Cortex of kidney (tissue), 1 donor: ENCODE measurements at places on chromosomes 7 and 10.

DNA sequence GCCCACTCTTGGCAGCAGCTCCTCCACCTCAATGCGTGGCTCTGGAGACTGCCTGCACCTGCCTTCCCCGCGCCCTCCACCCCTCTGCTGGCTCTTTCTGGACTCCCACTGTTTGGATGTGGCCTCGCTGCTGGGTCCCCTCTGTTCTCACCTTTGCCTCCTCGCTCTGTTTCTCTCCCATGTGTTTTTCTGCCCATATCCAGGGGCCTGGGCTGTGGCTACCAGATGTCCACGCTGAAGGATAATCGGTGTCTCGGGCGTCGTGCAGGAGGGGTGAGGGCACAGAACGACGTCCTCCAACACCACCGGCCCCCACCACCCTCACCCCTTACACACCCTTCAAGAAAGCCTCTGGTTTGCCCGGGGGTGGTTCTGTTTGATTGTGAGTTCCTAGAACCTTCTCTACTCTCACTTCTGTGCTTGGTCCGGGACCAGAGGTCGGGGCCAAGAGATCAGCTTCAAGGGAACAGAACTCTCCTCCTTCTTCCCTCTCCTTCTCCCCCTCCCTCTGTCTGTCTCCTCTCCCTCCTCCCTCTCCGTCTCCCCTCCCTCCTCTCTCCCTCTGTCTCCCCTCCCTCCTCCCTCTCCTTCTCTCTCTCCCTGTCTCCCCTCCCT is 31.7 kb downstream of the AP5Z1 start:
- no peak for DNase-seq

- DNase-seq: no peak
Observed at GRCh38 chr10:131081376-131081775, 230.1 kb downstream of the TCERG1L start.

DNA sequence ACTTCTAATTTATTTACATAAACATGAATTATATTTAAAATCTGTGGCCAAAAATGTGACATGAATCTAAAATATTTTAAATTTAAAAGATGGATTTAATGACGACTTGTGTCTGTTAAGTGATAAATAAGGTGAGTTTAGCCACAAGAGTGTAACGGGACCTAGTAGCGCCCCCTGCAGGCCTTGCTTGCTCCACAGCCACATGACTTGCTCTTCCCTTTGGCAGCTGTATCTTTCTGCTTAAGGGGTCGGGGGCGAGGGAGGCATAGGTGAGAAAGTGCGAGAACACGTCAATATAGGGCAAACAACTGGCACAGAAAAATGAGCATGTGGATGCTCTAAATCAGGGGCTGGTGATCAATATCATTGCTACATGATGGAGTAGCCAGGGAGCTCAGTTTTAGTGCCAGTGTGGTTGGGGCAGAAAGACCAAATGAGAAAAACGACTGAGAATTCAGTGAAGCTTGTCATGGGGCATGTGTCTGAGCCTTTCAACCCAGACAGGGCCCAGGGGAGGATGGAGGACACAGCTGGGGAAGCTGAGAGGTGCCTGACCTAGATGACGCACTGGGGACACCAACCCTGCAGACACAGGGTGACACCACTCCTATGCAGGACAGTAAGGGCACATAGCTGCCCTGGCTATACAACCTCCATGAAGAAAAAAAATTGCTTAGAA is 49.8 kb downstream of the PAXIP1 start:
- DNase-seq: no peak

GRCh38 chr7:4269746-4270145 is 412.3 kb upstream of the FOXK1 start:
- DNase-seq: no peak

DNA sequence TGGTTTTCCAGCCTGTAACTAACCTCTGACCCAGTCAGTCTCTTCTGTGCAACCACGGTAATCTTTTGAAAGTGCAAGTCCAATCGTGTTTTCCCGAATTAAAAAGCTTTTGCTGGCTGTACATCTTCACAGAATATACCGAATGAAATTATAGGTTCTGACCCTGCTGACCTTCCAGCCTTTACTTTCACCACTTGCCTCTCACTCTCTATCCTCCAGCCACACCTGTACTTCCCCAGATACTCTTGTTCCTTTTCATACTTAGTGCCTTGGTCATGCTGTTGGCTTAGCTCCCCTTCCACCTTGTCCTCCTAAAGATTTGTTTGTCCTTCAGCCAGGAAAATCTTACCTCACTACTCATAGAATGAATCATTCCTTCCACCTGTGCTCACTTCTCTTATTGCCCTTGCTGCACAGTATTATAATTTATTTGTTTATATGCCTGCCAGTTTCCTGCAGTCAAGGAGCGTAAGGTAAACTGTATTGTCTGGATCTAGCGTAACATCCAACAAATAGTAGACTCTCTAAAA is 2.3 kb upstream of the PNPLA8 start:
- DNase-seq: no peak
